Activated CD8-positive, alpha-beta memory T cell treated with anti-CD3 and anti-CD28 coated beads for 1 hour (primary cell): ENCODE measurements at places on chromosomes 2 and 18.

- no peak for DNase-seq
Observed at GRCh38 chr2:64992990-64993389, 3.8 kb downstream of the SLC1A4 start.

GRCh38 chr18:65343571-65343970 lies 407.2 kb upstream of the CDH7 start:
- DNase-seq: no peak

DNA sequence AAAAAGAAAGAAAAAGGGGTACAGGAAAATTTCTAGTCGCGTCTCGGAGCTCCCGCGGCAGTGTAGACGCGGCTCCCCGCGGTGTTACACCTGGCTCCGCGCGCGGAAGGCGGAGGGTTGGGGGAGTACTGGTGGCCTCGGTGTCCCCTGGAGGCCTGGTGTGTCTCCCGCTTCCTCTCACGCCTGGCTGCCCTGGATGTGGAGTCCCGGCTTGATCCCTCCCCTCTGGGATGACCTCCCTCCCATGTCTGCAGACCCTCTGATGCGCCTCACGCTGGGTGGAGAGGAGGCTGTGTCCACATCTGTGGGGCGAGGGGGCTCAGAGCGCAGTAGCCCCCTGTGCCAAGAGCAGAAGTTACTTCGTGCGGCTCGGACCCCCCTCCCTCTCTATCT lies 1.2 kb downstream of the KIF5C start:
- no peak for DNase-seq

DNA sequence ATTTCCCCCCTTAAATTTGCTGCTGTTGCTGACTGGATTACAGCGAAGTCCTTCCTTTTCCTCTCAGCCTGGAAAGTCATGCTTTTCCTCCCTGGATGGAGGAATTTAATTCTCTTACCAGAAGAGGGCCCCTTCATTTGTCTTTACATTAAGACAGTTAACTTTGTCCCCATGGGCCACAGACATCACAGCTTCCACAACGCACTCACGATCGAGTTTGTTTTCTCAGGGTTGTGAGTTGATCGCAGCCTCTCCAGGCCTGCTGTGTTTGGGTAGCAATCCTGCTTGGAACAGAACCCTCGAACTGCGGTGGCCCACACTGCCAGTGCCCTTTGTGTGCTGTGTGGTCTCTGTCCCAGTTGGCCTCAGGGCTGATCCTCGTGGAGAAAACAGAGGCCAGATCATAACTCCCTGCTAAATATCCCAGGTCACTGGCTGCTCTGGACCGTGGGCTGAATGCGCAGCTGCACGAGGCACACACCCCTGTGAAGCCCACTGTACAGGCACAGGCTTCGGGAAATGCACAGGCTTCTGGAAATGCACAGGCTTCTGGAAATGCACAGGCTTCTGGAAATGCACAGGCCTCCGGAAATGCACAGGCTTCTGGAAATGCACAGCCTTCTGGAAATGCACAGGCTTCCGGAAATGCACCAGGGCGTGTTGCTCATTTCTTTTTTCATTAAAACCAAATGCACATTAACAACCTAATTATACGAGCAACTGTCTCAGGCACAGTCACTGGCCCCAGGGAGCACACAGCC lies 2.2 kb upstream of the PDIA6 start:
- DNase-seq: no peak

DNA sequence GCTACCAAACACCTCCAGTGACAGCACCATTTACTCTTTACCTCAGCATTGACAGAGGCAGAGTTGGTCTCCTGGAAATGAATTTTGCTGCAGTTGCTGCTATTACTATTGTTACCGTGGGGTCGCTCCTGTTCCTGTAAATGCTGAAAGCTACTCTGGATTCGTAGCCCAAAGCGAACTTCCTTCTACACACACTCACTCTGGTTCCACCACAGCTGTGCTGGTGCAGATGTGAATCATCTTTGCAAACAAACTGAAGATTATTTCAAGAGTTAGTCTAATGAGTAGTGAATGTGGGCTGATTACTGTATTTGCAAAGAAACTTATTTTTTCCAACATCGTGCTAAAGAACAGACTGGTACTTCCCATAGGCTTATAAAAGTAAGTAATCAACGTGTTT lies 304.0 kb downstream of the LPIN1 start:
- no peak for DNase-seq

- no peak for DNase-seq
Observed at GRCh38 chr2:98118852-98119251, 31.9 kb downstream of the VWA3B start.

DNA sequence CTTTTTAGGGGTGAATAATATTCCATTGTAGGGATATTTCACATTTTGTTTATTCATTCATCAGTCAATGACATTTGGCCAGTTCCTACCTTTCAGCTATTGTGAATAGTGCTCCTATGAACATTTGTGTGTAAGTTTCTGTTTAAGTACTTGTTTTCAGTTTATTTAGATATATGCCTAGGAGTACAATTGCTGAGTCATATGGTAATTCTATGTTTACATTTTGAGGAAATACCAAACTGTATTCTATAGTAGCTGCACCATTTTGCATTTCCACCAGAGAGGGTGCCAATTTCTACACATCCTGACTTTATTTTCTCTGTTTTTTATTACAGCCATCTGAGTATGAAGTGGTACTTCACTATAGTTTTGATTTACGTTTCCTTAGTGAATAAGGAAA lies 54.4 kb upstream of the ZNF236 start:
- no peak for DNase-seq

- DNase-seq: no peak
Observed at GRCh38 chr2:241214209-241214608, 25.7 kb downstream of the ANO7 start.

DNA sequence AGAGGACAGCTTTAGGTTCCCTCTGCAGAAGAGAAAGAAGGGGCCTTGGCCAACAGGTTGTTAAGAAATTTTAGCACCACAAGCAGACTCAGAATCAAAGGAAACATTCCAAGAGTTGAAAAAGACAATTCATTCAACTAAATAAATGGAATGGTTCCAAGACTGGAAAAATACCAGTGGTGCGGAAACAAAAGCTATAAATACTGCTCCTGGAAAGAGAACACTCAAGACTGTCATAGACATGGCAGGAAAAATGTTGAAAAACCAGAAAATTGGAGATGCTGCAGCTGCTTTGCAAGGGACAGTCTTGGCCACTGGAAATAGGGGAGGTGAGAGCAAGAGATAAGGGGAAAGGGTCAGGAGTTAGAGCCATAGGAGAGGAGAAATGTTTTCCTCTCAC lies 312.7 kb upstream of the CYRIA start:
- DNase-seq: no peak

- DNase-seq: no peak
Observed at GRCh38 chr18:32701313-32701712, 71.5 kb downstream of the KLHL14 start.

- DNase-seq: no peak
Observed at GRCh38 chr18:65025756-65026155, 725.1 kb upstream of the CDH7 start.

DNA sequence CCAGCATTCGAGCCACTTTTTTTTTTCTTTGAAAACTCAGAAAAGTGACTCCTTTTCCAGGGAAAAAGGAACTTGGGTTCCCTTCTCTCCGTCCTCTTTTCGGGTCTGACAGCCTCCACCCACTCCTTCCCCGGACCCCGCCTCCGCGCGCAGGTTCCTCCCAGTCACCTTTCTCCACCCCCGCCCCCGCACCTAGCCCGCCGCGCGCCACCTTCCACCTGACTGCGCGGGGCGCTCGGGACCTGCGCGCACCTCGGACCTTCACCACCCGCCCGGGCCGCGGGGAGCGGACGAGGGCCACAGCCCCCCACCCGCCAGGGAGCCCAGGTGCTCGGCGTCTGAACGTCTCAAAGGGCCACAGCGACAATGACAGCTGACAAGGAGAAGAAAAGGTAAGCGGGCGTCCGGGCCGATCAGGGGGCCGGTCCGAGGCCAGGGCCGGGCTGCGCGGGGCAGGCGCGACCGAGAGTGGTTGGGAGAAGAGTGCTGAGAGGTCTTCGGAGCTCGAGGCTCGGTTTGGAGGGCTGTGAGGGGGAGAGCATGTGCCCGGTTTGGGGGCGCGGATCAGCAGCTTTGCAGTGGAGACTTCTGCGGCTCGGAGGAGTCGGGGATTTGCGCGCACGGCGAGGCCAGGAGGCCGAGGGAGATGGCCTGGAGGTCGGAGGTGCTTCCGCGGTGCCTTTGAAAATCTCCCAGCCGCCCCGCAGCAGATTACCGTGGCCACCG lies 502 bp downstream of the EPAS1 start:
- peak; percentile 55 for DNase-seq

DNA sequence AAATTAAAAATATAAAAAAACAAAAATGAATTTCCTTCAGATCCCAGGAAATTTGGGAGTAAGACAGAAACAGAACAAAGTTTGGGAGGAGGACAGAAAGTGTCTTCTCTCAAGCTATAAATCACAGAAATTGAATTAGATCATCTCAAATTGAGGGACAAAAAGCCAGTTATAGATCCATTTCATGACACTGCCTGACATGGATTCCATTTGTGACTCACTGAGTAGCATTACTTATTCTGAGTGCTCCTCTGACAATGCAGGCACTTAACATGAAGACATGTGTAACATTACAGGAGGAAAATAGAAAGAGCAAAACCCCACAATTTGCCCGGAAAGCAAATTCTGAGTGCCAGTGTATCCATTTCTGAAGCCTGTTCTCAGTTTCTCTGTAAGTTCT lies 63.9 kb upstream of the CREB1 start:
- DNase-seq: no peak

DNA sequence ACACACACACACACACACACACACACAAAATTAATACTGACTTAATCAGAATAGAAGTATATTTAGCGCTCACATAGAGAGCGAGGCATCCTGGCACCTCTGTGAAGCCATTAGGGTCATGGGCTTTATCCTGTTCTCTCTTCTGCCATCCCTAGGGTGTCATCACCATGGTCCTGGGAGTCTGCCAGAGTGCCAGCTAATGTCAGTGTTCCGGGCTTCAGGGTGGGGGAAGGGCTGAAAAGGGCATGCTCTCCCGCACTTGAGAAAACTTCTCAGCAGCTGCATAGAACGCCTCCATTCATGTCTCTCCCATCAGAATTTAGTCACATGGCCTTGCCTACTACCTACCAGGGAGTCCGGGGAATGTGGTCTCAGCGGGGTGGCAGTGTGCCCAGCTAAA lies 19.7 kb upstream of the DYNC2LI1 start:
- no peak for DNase-seq

GRCh38 chr2:219918254-219918653 lies 290.8 kb downstream of the SLC4A3 start:
- DNase-seq: no peak

- DNase-seq: no peak
Observed at GRCh38 chr2:75646090-75646582, 447 bp upstream of the MRPL19 start.

DNA sequence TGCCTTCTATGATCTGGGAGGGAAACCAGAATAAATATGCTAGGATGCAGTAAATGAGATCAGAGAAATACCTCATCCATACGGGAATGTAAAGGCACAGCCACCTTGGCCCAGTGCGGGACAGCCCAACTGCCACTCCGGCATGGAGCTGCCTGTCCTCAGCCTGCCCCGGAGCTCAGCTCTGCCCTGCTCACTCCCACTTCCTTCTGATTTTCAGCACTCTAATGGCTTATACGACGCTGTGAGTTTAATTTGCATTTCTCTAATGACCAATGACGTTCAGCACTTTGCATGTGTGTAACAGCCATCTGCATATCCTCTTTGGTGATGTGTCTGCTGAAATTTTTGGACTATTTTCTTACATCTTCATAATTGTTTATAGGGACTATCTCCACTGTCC lies 172.5 kb upstream of the RAB6C start:
- no peak for DNase-seq

GRCh38 chr2:205895981-205896655 lies 189.9 kb downstream of the INO80D start:
- DNase-seq: no peak

DNA sequence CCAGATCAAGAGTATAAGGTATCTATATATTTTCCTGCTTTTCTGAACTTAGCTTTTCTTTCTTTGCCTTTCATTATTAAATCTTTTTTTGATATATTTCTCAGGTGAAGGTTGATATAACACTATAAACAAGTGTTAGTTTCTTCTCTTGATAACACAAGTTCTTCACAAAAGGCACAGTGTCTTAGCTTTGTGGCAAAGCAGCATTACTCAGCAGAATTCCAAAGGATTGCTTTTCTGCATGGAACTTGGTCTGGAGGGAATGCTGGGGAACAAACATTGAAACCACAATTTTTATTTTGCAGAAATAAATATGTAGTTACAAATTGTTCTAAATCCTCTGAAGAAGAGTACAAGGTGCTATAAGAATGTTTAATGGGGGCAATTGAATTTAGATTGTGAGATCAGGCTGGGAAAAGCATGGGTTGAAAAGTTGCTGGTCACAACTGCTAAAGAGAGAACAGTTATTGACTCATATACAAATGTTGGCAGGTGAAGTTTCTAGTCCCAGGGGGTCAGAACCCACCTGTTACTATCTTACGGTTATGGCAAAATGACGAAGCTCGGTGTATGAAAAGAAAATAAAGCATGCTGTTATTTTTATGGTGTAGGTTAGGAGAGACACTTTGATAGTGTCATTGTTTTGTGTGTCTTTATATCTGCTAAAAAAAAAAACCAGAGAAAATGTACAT lies 68.2 kb downstream of the UBR3 start:
- DNase-seq: no peak

- no peak for DNase-seq
Observed at GRCh38 chr2:80854831-80855230, 550.3 kb upstream of the LRRTM1 start.

GRCh38 chr2:28838971-28839370 lies 28.3 kb downstream of the SPDYA start:
- DNase-seq: no peak

- no peak for DNase-seq
Observed at GRCh38 chr2:69298862-69299261, 88.2 kb downstream of the GFPT1 start.

GRCh38 chr18:52363861-52364260 lies 23.9 kb downstream of the DCC start:
- no peak for DNase-seq

DNA sequence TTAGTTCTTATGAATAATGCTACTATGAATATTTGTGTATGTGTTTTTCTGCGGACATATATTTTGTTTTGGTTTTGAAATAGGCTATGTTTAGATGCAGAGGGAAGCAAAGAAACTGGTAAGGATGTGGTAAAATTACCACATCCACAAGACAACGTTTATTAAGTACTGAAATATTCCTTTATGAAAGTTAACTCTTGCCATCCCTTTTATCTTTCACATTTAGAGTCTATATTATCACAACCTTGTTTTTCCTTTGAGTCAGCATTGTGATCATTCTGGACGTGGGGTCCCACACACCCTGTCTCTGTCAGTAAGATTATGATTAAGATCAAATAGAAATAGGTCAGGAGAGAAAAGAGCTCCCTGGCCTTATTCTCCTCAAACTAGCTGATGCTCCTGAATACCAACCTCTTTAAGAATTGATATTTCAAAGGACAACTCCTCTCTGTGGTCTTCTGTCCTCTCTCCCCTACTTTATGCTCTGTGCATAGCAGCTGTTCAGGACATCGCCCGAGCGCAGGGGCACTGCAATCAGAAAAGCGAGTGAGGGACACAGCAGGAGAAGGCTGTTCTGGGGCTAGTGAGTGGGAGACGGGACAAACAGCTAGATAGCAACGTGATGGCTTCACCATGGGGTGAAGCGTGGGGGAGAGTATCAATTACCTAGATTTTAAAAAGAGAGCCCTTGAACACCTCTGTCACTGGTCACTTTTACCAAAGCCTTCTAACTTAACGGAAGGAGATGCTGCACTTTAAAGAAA lies 12.2 kb downstream of the METAP1D start:
- DNase-seq: no peak
